ENCODE measurements at places on chromosomes 11 and 22. TPM values are rescaled to one million over a fixed set of nuclear protein-coding genes. Genes with fewer than 3 reads are reported as not detected.
A peak's percentile ranks its signal among the peaks of the same experiment; 100 is the strongest.

DNA sequence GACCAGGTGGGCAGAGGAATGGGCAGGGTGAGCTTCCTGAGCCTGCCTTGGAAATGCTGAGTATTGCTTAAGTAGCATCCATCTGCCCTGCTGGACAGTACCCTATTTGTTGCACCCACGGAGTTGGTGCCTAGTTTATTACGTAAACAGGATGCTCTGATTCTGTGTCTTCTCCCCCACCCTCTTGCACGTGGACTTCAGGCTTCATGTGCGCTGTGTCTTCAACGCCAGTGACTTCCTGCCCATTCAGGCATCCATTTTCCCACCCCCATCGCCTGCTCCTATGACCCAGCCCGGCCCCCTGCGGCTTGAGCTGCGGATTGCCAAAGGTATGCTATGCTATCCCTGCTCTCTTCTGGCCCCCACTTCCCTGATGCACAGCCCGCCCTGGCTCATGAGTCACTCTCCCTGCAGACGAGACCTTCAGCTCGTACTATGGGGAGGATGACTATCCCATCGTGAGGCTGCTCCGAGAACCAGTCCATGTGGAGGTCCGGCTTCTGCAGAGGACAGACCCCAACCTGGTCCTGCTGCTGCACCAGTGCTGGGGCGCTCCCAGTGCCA, 5.7 kb downstream of the ZP1 start:
- DNase-seq, result peak; percentile 11

Gene GGTLC3
- total RNA-seq, result not detected

- no peak for DNase-seq
These were observed 195.3 kb upstream of the BLID start for GRCh38 chr11:122311216-122311755.

DNA sequence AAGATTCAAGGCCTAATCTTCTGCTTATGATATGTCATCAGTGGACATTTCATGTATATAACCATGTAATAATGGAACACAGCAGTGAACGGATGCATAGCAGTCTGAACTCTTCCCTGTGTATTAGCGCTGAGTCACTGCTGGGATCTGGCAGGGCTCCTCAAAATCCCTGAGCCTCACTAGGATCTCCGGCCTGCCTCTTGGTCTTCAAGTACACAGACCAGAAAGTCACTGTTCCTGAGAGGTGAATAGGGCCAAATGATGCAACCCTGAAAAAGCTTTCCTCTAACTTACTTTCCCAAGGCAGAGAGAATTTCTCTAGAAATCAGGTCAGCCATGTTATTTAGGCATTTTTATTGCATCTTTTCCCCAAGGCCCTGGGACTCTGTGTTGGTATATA, 35.0 kb downstream of the POU2AF1 start:
- no peak for DNase-seq

GRCh38 chr11:104076455-104076854, 40.0 kb downstream of the DDI1 start:
- DNase-seq, result no peak

DNA sequence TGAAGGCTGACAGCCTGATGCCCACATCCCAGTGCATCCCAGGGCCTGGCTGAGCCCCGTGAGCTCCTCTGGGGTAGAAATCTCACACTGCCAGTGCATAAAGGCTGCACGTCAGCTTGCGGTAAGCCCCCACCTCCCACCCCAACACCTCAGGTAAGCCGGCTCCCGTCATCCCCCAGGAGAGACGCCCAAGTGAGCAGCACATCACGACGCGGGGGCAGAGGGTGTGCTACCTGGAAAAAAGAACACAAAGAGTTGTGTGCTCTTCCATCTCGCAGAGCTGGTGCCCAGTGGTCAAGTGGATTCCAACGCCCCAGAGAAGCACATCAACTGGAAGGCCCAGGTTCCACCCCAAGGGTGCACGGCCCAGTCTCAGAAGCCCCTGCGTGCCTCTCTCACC, 50.0 kb downstream of the IGSF9B start:
- DNase-seq, result no peak

DNA sequence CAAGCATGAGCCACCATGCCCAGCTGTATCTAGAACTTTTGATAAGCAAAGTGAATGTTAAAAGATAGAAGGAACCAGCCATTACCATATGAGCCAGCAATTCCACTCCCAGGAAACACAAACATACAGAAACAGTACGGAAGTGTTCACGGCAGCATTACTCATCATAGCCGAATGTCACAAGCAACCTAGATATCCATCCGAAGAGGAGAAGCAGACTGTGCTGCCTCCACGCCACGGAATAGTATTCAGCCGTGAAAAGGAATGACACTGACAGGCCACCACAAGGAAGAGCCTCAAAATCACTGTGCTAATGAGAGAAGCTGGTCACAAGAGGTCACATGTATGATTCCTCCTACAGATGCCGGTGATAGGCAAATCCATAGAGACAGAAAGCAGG, 17.6 kb upstream of the MGAT3 start:
- DNase-seq, result no peak

DNA sequence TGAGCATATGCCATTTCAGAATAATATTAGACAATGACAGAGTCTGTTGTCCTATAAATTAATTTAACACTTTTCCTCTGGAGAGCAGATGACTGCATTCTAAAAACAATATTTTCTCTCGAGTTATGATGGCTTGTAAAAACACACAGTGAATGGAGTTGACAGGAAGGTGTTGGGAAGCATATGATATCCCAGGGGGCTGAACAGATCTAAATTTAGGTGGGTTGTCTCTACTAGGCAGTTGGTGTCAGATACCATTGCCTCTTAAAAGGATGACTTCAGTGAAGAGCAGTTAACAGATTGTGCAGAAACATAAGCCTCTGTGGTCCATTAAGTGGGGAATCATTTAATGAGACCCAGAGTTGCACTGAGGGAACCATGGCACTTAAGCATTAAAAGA, 30.7 kb downstream of the SVIP start:
- DNase-seq, result no peak

GRCh38 chr11:86390487-86390886, 15.8 kb downstream of the CCDC81 start:
- no peak for DNase-seq

DNA sequence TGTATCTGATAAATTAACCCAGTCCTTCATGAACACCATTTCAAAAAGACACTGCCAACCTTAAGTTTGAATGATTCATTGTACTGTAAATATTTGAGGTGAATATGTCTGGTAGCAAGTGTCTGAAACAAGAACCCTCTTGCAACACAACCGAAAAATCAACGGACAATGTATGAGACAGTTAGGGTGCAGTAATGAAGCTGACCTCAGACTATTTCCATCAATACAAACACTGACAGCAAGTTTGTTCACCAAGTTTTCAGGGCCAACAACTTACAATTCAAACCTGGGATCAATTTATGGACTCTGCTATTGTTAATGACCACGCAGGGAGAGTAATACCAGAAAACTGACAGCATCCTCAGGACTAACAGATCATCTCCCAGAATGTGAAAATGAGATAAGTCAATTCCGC, 126.3 kb downstream of the CADM1 start:
- DNase-seq, result no peak

DNA sequence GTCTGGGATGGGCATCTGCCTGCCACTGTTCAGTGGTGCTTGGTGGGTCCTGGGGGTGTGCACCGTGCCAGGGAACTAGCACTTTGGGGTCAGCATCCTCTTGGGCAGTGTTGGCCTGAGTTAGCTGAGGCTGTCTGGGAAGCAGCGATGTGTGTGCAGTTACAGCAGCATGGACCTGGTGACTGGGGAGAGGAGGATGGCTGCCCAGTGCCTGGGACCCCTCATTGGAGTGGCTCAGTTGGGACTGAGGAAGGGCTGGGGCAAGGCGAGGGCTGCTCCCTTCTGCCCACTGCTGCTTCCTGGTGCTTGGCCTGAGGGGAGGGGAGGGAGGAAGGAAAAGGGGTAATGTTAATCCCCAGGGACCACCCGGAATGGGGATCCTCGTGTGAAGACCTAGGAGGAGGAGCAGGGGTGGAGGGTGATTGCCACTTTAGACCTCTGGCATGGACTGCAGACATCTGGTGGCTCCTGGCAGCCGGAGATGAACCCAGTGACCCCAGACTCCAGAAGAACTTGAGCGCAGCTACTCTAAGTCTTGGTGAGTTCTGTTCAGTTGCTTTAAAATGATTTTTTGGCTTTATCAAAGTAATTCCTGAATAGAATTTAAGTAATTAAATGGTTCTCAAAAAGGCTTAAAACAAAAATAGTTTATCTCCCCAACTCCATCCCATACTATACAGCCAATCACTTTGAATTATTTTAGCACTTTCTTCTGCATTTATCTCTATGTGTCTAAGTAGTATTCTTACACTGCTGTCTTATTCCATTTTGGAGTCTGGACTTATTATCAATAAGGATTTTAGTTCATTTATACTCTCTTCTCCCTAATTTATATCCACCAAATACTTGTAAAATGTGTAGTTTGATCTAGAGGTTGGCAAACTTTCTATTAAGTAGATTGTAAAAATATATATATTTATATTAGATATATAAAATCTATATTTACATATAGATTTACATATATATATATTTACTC, 15.4 kb upstream of the TMEM191C start:
- peak; percentile 1 for DNase-seq

DNA sequence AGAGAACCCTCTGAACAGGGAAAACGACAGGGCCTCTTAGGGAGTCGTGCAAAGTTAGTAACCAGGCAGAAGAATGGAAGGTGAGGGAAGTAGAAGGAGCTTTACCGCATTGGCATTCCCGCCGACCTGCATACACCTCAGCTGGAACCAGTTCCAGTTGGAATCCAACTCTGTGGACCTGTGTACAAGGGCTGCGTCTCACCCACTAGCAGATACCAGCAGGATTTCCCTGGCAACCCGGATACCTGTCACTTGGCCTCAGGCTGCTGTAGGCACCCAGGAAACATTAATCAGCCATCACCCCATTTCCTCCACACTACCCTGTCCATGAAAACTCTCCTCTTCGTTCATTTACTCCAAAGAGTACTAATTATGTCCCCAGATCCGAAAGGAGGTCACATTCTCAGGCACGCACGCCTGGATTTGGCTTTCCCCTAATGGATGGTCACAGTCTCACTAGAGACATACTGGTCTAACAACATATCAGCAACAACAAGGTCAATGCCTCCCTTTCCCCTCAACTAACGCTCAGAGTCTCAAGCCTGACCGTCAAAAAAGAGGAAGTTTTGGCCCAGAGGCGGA, 842 bp downstream of the ARFGAP2 start:
- no peak for DNase-seq

Data from neural progenitor cell (in vitro differentiated cells).